Endodermal cell (in vitro differentiated cells): ENCODE measurements at places on chromosomes 16 and 17.

- DNase-seq: peak; percentile 19
Observed at GRCh38 chr17:57801044-57801711, 48.7 kb downstream of the MRPS23 start.

- DNase-seq: no peak
Observed at GRCh38 chr17:77943971-77944370, 14.5 kb upstream of the TNRC6C start.

GRCh38 chr17:36768394-36768793, 167.0 kb downstream of the MRM1 start:
- no peak for DNase-seq

DNA sequence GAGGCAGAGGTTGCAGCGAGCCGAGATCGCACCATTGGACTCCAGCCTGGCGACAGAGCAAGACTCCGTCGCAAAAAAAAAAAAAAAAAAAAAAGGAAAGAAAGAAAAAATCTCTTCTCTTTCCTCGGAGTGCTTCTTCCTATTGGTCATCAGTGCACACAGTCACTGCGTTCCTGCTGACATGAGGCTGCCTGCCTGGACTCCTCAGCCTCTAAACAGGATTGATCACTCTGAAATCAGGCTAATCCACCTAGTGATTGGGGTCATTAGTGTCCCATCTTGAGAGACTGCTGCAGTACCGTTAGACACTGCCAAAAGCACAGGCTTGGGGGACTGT, 30.8 kb downstream of the PLCD3 start:
- DNase-seq: no peak

DNA sequence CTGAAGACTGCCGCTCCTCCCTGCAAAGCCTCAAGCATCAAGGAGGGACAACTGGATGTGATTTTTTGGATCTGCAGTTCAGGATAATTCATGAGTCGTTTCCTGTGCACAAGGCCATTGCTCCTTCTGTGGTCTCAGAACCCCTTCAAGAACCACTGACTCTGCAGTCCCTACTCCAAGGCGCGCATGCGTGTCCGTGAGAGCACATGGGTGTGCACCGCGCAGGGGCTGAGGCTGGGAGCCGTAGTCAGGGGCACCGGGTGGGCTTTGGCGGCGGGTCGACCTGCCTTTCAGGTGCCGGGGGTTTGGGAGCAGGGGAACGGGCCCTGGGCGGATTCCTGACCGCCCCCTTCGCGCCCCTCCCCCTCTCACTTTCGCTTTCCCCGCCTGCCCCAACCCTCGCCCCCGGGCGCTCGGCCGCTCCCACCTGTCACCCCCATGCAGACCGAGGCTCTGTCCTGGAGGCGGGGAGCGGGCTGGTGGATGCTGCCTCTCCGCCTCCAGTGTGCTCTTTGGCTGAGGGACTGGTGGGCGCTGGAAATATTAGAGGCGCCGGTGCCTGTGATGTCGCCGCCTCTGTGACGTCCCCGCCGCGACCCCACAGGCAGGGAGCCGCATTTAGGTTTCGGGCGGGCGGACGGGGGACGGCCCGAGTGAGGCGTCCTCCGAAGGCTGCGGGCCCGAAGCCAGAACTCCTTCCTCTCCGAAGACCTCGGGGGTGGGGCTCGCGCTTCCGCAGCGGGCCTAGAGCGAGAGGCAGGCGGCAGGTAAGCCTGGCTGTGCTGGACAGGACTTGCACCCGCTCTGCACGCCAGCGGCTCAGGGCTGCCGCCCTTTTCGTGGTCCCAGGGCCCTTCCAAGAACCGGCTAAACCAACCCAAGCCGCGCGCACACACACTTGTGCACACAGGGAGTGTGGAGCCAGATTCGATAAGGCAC, at the start of gene SPATA32:
SPATA32 (minus strand) TSS at position 518 of the 939 bp plus-strand sequence; CDS start at position 440, 78 bp downstream.
- peak; percentile 89 for DNase-seq

DNA sequence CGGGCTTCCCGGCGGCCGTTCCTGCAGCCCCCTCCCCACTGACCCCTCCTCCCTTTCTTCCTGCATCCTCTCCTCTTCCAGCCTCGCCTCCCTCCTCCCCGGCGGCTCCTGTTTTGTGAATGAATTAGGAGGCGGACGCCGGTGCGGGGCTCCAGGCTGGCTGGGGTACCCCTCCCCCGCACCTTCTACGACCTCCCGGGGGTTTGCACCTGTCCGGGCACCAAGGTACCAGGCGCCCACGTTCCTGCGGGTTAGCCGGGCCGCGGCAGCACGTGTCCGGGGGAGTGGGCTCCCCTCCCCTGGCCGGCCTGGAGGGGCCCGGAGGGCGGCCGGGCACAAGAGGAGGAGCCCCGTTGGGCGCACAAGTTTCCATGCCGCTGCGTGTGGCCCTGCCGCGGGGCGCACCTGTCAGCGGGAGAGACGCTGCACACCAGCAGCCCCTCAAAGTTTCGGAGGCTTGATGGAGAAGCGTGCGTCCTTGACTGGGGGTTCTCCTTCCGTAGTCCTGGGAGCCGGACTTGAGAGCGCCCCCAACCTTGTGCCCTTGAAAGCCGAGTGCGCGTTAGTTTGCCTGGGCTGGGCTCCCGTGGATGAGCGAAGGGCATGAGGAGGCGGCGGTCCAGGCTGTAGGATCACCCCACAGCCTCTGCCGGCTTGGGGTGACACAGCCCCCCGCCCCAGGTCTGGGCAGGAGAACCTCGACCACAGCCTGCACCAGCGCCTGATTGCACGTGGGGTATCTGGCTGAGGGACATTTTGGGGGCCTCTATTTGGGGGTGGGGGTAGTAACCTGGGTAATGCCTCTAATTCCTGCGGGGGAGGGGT, 1.2 kb downstream of the HAS3 start:
- DNase-seq: peak; percentile 82

DNA sequence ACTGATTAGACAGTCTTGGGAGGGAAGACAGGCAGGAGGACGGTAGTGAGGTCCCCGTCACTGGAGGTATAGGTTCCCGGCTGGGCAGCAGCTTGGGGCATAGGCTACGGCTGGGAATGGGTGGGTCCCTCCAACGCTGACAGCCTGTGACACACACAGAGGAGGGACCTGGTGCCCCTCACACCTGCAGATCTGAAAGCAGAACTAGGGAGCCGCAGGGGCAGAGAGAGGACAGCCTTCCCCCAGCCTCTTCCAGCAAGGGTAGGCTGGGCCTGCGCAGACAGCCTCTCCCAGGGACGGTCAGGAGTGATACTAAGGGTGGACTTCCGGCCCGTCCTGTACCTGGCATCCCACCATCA, 2.0 kb downstream of the P2RX1 start:
- DNase-seq: no peak

DNA sequence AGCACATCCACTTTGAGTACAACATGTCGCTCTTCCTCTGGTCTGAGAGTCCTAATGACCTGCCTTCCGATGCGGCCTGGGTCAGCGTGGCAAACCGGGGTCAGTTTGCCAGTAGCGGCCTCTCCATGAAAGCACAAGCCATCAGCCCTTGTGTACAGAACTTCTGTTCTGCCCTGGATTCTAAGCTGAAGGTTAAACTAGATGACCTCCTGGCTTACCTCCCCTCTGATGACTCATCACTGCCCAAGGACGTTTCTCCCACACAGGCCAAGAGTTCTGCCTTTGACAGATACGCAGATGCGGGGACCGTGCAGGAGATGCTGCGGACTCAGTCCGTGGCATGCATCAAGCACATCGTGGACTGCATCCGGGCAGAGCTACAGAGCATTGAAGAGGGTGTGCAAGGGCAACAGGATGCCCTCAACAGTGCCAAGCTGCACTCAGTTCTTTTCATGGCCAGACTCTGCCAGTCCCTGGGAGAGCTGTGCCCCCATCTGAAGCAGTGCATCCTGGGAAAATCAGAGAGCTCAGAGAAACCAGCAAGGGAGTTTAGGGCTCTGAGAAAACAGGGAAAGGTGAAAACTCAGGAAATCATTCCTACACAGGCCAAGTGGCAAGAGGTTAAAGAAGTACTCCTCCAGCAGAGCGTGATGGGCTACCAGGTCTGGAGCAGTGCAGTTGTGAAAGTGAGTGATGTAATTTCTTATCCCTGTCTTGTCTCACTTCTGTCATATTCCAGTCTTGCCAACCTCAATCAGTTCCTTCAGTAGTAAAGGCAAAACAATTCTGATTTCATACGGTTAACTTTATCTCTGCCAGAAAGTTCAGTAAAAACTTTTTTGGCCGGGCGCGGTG, 8.6 kb downstream of the COG1 start:
- no peak for DNase-seq

DNA sequence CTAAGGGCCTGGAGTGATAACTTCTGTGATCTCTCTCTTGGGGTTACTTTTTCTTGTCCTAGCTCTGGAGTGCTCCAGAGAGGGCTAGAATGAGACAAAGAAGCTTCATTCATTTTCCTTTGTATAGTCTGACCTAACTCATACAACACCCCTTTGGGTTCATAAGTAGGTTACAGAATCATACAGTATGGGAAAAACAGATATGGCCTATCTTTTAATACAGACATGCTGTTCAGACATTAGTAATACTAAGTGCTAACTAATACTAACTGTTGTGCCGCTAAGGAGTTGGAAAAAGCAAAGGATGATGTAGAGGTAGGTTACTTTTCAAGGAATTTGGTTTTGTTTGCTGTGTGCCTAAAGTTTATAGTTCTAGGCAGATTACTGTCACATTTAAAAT, 84.7 kb downstream of the NLK start:
- no peak for DNase-seq

DNA sequence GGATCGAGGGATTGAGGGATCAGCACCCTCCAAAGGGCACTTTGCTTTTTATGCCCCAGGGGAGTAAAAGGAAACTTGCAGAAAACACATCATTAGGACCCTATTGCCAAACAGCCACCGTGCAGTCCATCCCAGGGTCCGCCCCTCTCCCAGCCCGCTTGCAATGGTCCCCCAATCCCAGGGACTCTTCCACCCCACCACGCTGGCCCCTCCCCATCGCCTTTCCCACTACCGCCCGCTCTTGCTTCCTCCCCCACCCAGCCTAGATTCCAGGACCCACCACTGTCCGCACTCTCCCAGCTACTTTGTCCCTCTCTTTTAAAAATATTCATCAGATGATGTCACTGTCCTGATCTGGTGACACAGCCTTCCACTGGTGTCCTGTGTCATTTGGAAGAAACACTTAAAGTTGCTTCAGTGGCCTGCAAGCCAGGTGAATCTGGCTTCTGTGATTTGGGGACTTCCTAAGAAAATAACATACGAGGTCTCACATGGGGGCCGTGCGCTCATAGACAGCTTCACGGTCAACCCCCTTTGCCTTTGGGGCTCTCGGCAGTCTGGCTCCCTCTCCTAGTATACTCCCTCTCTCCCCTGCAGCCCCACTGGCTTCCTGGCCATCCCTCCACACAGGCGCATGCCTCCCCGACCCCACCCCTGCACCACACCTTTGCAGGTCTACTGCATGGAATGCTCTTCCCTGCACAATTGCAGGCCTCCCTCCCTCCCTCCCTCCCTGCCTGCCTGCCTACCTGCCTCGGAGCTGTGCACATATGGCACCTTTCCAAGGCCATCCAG, 127.9 kb downstream of the RBFOX3 start:
- peak; percentile 92 for DNase-seq

DNA sequence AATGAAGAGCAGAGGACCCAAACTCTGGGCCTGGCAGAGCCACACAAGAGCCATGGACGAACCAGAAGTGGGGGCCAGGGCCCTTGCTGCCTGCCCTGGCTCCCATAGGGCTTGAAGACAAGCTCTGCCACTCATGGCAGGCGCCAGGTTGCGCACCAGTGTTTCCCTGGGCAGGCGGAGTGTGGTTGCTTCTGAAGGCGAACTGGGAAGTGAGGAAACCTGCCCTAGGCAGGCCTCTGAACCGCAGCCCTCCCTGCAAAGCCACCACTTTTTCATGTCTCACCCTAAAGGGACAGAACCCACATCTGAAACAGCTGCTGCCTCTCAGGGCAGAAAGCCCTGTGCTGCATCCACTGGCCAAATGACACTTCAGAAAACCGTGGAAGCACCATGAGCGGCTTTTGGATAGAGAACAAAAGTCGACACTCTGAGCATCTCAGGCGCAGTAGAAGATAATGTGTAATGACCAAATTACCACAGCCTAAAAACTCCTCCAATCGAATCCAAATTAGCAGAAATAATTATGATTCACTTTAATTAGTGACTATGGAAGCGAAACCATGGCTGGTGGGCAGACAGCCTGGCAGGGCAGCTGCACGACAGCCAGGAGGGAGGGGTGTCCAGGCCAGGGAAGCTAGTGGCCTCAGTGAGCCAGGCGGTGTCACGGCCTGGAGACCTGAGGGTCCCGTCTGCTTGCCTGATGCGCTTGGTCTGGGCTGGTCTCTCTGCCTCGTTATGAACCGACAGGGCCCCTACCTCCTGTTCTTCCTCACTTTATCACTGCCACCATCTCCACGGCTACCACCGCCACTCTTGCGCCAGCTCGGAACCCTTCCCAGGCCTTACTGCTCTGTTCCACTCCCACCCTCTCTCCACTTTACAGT, 59.1 kb downstream of the PRMT7 start:
- no peak for DNase-seq

DNA sequence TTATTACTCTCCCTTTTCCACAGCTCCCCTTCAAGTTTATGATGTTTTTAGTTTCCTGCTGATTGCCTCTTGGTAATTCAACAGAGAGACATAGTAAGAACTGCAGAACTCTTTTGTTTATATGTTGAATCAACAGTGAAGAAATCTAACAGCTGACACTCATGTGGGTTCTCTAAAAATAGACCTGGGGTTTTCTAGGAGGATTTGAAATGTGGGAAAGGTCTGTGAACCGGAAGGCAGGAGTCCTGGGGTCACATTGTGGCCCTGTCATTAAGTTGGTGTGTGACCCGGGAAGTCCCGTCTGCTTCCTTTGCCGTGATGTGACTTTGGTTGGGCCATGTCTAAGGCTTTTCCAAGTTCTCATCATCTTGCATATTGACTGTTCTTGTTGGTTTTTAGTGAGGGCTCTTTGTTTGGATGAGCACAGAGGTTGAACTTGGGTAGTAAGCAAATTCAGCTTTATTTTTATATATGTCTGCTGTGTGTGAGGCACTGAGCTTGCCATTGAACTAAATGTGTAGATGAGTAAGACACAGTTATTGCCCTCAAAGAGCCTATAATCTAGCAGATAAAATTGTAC, 48.5 kb upstream of the HS3ST3A1 start:
- DNase-seq: no peak

- DNase-seq: peak; percentile 67
Observed at GRCh38 chr17:65228734-65229620, 91.8 kb downstream of the RGS9 start.

GRCh38 chr17:17051380-17051779, 9.1 kb downstream of the MPRIP start:
- peak; percentile 28 for DNase-seq

GRCh38 chr17:21455761-21456160, 79.6 kb downstream of the KCNJ12 start:
- no peak for DNase-seq
